H1 (cell line): ENCODE measurements at places on chromosomes 13 and 19. TPM values are rescaled to one million over a fixed set of nuclear protein-coding genes. Genes with fewer than 3 reads are reported as not detected.

GRCh38 chr13:21308906-21309305 is 132.4 kb downstream of the MRPL57 start:
- DNase-seq: no peak

The ZNF69 gene
- 21.2 and 22.8 TPM in 2 replicates for total RNA-seq

The CYSLTR2 gene
- total RNA-seq: not detected in 2 replicates

The TNNT1 gene
- 107 and 115 TPM in 2 replicates for total RNA-seq
